Activated CD4-positive, alpha-beta T cell treated with anti-CD3 and anti-CD28 coated beads, Interleukin-2, amount 50 U/mL, for 48 hours (primary cell): ENCODE measurements at places on chromosomes 4 and X.

GRCh38 chr4:4946416-4946815 is 72.8 kb downstream of the CYTL1 start:
- DNase-seq: no peak

- DNase-seq: no peak
Observed at GRCh38 chr4:76622126-76622525, 187.1 kb downstream of the SHROOM3 start.

DNA sequence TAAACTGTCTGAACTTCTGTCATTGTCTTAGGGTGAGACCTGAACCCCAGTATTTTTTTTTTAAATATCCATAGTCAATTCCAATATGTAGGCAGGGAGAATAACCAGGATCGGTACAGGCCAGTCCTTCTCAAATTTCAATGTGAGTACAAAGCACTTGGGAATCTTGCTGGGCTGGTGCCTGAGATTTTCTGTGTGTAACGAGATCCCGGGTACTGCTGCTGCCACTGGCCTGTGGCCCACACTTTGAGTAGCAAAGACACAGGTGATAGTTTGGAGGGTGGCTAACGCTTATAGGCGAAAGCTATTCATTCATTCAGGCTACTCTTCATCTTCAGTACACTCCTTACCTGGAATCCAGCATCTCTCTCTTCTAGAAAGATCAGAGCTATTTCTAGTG is 923.6 kb upstream of the TENM3 start:
- DNase-seq: no peak

- no peak for DNase-seq
Observed at GRCh38 chr4:88054901-88055300, 47.5 kb downstream of the PKD2 start.

- DNase-seq: no peak
Observed at GRCh38 chrX:97065973-97066372, 182.3 kb downstream of the RPA4 start.

DNA sequence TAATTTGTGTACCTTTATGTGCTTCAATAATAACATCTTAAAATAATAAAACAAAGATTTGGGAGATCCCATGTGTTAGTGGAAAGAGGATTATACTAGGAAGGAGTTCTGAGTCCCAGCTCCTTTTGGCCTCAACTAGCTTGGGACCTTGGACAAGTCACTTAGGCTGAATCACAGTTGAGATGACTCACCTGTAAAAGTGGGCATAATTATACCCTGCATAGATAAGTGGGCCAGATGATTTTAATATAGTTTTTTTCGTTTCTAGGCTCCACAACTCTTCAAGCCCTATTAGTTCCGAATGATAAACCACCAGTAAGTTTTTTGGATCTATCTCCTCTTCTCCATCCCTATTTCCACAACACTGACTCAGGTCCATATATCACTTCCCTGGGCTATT is 131.8 kb downstream of the ENOX2 start:
- DNase-seq: no peak

GRCh38 chrX:41133551-41133950 is 48.3 kb downstream of the USP9X start:
- DNase-seq: no peak

DNA sequence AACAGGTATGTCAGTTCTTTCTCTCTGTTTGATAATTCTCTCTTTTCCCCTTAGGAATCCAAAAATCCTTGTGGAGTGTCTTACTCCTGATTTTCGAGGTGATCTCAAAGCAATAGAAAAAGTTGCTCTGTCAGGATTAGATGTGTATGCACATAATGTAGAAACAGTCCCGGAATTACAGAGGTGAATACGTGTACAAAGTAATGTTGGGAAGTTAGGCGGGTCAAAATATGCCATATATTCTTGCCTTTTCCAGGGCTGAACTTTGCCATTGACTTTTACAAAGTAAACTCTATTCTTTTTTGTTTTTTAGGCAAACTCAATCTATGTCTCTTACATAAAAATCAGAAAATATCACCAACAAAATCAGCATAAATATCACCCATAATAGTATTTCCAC is 8.6 kb downstream of the LIAS start:
- DNase-seq: no peak

- no peak for DNase-seq
Observed at GRCh38 chrX:56000729-56001128, 231.4 kb upstream of the KLF8 start.

DNA sequence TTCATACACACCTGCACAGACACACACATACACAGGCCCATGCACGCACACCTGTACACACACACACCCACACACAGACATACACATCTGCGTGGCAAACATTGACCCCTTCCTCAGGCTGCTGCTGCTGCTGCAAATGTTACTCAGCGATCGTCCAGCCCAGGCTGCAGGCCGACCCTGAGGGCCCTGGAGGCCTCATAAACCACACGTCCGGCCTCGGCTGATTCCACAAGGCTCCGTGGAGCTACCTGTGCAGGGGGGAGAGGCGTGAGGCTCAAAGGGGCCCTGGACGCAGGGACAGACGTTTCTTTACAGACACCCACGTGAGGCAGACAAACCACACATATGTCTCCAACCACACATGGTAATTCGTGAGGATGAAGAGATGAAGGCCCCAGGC is 53.9 kb upstream of the PPP2R3B start:
- DNase-seq: no peak

GRCh38 chr4:77566148-77566547 is 39.5 kb upstream of the CXCL13 start:
- DNase-seq: no peak

- no peak for DNase-seq
Observed at GRCh38 chr4:61431131-61431530, 231.0 kb downstream of the ADGRL3 start.

DNA sequence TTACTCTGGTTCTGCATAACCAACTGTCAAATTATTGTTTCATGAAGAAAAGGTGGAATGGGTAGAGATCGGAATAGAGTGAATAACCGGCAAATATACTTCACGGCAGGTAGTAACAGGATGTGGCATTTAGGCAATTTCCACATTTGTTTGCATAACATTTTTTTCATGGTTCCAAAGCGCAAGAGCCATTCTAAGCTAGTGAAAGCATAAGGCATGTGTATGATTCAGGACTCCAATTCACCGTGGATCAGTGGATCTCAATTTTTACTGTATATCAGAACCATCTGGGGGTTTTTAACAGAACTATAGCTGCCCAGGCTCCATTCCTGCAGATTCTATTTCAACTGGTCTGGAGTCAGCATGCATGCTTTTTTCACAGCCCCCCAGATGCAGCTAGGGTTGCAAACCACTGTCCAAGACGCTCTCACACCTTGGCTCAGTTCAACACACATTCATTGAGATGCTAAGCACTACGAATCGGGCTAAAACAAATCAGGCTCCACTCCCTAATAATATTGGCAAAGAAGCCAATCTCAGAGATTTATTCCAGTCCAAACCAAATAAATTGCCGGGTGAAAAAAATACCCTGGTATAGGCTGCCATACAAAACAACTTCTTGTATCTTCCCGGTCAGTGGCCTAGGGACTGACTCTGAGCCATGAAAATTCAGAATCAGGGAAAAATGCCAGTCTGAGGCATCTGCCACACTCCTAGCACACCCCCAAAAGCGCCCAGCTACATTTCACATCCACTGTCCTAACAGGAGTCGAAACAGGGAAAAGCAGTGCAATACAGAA is 30.0 kb downstream of the AFAP1 start:
- DNase-seq: no peak

DNA sequence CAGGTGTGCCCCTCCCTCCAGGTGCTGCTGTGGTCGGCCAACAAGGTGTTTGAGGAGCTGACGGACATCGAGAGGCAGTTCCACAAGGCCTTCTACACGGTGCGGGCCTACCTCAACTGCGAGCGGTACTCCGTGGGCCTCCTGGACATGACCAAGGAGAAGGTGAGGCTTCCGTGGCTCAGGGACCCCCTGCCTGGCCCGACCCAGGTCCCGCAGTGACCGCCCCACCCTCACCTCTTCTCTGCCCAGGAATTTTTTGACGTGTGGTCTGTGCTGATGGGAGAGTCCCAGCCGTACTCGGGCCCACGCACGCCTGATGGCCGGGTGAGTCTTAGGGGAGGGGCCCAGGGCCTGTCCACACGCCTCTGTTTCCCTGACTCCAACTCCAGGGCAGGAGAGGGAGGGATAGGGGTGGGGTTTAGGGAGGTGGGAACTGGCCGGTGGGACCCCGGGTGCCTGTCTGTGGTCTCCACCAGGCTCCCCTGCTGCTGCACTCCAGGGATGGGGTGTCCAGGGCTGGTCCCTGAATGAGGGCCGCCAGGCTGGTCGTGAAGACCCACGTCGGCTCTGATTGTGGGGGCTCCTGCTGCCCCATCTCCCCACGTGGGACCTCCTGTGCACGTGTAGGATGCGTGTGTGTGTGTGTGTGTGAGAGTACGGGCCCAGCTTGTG is 20.1 kb downstream of the ATP5ME start:
- DNase-seq: no peak
